ENCODE measurements at places on chromosomes 2 and 18.
A peak's percentile ranks its signal among the peaks of the same experiment; 100 is the strongest.

GRCh38 chr2:236607471-236608187 lies 38.0 kb downstream of the ACKR3 start:
- DNase-seq = no peak

GRCh38 chr2:18244845-18245244 lies 315.6 kb downstream of the RDH14 start:
- DNase-seq = no peak

DNA sequence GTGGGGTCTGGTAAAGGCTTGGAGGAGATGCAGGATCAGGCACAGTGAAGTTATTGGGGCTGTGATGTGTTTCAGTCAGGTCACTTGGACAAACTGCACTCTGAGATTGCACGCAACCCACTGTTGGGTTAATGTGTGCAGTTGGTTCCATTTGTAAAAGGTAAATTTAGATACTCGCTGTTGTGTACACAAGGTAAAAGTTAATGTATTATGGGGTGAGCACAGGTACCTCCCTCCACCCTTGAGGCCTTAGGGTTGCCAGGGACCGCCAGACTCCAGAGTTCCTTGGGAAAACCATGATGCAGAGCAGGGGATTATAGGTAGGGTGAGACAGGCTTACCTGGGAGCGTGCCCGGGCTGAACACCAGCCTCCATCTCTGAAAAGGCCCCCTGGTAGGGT lies 20.1 kb downstream of the IMPA2 start:
- no peak for DNase-seq

DNA sequence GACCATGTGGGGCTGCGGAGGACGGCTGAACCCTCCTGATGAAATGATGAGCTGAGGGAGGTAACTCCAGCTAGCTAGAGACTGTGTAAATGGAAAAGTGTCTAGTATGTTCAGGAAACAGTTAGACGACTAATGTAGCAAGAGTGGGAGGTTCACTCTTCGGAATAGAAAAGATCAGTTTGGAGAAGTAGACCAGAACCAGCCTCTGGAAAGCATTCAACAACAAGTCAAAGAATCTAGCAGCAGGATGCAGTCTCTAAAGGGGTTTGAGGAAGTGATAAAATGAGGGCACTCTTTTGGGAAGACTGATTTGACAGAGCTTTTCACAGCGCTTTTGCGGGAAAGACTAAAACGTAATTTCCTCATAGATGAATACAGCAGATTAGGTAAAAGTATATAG lies 79.6 kb downstream of the GAREM1 start:
- no peak for DNase-seq

- DNase-seq = no peak
Observed at GRCh38 chr2:124805060-124805459, 780.0 kb downstream of the CNTNAP5 start.

DNA sequence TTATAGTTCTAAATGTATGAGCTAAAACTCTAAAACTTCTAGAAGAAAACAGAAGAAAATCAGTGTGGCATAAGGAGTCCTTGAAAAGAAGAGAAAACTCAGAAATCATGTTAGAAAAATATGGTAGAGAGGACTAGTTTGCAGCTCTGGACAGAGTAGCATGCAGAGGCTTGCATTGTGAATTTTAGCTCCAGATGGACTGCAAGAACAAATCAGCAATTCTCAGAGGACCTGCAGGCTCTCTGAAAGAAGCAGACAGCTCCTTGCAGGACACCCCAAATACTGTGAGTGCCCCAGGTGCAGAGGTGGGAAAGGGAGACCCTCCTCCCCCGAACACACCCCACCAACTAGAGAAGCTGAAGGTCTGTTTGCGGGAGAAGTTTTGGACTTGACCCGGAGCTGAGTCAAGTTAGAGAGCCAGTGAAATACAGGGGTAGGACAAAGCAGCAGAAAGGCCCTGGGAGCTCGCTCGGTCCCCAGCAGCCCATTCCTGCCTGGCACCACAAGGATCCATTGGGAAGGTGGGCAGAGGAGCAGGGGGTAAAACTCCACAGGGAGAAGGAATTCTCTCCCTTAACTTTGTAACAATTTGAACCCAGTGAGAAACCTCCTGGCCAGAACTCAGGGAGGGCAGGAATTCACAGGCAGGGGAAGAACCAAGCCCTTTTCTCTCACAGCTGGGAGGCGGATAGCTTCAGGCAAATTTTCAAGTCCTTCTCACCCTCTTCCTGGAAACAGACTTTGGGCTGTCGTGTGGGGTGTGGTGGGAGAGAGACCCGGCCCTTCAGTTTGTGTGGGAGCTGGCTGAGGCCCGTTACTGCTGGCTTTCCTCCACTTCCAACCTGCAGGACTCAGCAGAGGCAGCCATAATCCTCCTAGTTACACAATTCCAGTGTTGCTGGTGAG lies 216.2 kb upstream of the SLC35G4 start:
- no peak for DNase-seq

- DNase-seq = no peak
Observed at GRCh38 chr2:120330946-120331822, 14.8 kb upstream of the INHBB start.

DNA sequence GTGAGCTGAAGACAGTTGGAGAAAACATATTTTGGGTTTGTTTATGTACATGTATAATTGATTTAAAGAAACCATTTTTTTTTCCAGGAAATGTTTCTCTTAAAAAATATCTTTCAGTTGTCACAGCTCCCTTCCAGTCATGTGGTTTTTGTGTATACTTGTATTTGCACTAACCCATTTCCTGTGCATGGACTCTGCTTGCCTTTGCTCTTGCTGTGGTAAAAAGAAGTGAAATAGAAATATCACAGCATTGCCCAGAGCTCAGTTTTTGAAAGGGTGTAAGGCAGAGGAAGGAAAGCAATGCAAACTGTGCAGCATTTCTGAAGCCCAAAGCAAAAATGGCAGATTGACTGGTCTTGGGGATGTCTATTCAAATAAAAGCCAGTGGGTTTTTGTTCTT lies 10.4 kb upstream of the DOCK10 start:
- no peak for DNase-seq

- DNase-seq = no peak
Observed at GRCh38 chr2:200810998-200811332, 745 bp upstream of the BZW1 start.

DNA sequence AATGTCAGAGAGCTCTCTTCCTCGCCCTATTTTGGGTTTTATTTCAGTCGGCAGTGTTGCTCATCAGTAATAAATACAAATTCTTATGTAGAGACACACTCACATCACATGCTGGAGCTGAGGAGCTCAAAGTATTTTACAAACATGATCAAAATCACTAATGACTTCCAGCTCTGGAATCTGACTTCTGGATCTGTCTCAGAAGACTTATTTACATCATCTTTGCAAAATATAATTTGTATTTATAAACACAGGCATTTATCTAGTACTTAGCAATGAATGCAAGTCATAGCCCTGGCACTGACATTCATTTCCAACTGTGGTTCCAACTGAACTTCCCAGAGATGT lies 327.1 kb downstream of the NCKAP5 start:
- no peak for DNase-seq

DNA sequence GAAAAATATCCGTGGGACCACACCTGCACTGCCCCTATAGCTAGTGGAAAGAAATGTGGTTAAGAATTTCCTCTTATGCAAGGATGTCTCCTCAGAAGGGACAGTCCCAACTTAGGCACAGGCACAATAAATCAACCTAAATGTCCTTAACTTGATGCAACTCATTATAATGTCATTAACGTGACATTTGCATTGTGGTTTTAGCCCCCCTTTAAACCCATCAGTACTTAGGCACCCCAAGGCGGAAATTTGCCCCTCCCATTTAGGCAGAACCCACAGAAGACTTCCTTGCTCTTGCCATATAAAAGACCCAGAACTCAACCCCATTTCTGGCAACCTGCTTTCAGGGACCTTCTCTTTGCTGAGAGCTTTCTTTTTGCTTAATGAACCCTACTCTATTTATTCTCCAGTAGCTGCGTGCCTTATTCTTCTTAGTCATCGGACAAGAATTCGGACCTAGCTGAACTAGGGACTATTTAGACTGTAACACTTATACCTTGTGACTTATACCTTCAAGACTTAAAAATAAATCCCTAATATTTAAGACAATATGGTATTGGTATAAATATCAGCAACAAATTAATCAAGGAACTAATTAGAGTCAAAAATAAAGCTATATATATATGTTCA lies 1281.6 kb upstream of the TMEFF2 start:
- no peak for DNase-seq

DNA sequence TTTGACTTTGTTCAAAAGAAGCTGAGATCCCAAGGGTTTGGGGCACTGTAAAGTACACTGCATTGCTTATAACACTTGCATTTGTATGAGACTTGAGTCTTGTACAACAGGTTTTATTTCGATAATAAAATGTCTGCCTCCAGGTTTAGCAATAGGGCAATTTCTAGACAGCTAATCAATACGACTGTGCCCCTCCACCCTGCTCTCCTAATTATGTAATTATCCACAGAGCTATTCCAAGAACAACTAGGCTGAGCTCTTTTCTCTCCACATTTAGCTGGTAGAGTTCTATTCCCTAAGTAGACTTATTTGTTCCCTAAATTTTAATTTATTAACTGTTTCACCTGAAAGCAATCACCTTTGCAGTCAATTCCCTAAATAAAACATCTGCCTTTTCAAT lies 52.9 kb upstream of the LINC00305 start:
- no peak for DNase-seq

DNA sequence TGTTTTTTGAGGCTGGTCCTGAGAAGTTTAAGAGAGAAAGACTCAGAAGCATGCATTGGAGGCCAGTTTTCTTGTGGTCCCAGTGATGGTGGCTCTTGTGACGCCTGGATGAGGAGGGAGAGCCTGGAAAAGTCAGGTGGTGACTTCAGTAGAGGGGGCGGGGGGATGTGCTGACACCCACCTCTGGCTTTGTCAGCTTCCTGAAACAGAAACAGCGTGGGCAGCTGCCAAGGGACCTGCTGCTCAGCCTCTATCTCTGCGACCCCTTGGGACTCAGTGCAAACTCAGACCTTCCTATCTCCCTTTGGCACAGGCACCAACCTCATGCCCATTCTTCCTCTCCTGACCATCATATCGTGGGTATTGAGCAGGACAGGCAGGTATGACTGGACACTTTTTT lies 6.4 kb downstream of the TGFBRAP1 start:
- no peak for DNase-seq

GRCh38 chr2:11742317-11742701 lies 4.1 kb upstream of the LPIN1 start:
- DNase-seq = no peak

GRCh38 chr2:176934869-176935415 lies 277.7 kb upstream of the HNRNPA3 start:
- DNase-seq = no peak

DNA sequence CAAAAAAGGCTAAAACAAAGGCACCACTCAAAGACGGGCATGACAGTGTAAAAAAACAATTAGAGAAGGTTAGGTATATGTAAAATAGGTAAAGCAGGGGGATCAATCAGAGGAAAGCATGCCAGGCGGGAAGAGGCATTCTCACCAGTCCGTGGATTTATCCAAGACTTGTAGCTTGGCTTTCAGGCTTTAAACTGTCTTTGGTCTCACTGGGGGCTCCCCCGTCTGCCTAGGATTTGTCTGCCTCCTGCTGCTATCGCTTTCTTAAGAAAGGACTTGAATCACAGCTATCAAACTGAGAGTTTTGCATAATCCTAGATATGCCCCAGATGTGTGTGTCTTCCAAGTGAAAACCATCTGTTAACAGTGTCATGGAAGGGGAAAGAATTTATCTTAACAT lies 11.1 kb upstream of the GORASP2 start:
- no peak for DNase-seq

DNA sequence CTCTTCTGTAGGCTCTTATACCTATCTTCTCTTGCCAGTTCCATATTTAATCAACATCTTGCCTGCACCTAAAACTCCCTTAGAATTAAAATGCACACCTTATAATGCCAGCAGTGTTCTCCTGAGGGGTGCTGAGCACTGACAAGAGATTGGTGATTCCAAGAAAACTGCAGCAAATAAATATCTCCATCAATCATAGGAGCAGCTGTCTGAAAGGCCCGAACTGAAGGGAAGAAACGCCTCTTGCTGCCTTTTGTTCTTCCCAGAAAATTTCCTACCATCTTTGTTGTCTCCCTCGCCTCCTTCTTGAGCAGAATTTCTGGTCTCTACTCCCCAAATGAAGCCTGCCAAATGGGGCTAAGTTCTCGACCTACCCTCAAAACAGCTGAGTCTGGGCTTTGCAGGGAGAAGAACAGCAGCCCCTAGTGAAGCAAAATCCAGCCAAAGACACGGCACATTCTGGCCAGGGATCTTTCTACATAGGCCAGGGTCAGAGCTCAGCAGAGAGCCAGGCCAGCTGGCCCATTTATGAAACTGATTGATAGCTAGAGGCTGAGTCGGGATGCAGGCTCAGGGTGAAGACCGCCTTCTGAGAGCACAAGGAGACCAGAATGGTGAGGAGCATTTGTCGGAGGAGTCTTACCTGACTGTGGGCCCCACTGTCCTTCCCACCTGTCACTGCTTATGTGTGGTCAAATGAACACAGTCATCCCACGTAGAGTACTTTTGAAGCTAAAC lies 20.4 kb upstream of the TMEM247 start:
- DNase-seq = no peak

DNA sequence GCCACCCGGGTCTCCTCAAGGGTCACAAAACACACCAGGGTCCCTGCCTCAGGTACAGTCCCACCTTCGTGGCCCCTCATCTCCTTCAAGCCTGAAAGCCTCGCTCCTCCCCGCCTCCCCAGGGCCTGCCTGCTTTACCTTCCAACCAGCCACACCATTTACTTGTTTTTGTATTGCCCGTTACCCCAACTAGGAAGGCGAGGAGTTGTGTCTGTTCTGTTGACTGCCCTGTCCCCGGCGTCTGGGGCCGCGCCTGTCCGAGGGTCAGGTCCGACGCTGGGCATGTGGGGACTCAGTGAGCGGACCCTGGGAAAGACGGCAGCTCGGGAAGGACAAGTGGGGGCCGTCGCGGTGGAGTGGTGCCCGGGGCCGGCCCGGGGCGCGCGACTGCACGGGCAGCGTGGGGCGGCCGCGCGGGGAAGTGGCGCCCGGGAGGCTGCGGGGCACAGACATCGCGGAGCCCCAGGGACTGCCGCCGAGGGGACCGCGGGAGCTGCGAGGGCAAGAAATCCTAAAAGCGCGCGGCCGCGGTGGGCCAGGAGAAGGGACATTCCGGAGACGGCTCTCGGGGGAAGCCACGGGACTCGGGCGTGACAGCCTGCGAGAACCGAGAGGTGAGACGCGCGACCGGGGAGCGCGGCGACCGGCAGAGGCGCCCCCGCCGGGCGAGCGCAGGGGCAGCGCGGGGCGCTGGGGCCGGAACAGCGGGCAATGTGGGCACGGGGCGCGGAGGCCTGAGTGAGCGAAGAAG lies 797 bp upstream of the GRHL1 start:
- peak; percentile 28 for DNase-seq
